ENCODE measurements at places on chromosomes 5 and 9.
A peak's percentile ranks its signal among the peaks of the same experiment; 100 is the strongest.

- DNase-seq = no peak
Observed at GRCh38 chr5:8825139-8825757, 720.6 kb downstream of the SEMA5A start.

GRCh38 chr5:172528440-172528839 lies 74.1 kb upstream of the SH3PXD2B start:
- peak; percentile 55 for DNase-seq

DNA sequence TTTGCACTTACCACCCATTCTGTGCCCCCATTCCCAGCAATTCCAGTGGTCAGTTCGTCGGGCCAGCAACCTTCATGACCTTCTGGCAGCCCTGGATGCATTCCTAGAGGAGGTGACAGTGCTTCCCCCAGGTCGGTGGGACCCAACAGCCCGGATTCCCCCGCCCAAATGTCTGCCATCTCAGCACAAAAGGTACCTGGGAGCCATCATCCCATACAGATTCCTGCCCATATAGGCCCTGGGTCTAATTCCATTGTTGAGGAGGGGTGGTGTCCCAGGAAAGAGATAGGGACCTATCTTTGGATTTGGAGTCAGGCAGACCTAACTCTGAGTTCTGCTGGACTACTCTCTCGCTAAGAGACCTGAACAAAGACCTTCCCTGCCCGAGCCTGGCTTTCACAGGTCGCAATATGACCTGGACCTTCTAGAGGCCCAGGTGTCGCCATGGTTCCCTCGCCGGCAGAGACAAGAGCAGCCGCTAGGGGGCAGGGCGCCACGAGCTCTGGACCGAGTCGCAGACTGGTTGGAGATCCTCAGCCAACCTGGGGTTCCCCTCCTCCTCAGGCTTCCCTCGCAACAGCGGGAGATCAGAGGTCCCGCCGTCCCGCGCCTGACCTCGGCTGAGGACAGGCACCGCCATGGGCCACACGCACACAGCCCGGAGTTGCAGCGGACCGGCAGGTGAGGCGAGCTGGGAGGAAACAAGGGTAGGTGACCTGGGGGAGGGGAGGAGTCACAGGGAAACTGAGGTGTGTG lies 3.1 kb downstream of the SLC4A9 start:
- DNase-seq = peak; percentile 85

- DNase-seq = no peak
Observed at GRCh38 chr5:64826541-64826940, 57.8 kb downstream of the CWC27 start.

DNA sequence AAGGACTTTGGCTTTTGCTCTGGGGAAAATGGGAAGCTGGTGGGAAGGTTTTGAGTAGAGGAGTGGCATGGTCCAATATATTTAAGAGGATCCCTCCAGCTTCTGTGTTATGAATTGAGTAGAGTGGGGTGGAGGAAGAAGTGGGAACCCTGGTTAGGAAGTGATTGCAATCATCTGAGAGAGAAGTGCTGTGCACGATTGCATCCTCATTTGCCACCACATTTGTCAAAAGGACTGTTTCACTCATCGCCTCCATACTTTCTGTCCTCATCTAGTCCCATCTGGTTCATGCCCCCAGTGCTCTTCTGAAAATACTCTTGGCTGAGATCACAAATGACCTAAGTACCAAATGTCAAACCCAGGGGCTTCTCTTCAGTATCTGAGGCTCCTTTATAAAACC lies 192.1 kb downstream of the RAB3C start:
- no peak for DNase-seq

- DNase-seq = no peak
Observed at GRCh38 chr9:86328156-86328555, 26.1 kb downstream of the TUT7 start.

- no peak for DNase-seq
Observed at GRCh38 chr9:37167456-37168047, 47.2 kb downstream of the ZCCHC7 start.
